Activated T-helper 1 cell treated with Interleukin-2 at 50 U/mL for 16 hours (primary cell): ENCODE measurements at places on chromosomes 3 and 15.

DNA sequence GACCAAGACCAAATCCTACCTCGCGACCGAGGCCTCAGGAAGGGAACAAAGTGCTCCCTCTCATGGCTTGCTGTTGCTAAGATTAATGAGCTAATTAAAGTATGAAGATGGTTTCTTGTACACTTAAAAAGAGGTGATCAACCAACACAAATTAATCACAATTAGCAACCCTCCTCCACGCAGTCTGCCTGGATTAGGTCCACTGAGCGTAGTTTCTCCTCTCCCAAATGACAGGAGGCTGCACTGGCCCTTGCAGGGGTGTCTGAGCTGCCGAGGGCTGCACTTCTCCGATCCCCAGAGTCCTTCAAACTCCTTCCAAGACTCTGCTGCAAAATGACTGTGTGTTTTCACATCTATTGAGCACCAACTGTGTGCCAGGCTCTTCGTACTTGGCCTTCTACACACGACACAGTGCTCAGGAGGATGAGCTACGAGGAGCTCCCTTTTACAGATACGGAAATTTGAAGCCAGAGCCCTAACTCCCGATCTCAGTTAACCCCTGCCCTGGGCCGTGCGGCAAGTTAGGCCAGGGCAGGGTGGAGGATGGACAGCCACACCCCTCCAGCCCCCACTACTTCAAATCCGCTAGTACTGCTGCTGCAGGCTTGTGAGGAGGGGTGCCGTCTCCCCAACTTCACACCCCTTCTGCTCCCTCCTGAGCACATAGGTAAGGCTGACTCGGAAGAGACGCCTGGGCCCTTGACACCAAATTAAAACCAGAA, 101.0 kb upstream of the LINGO1 start:
- DNase-seq, result no peak

GRCh38 chr3:72549761-72550581, 298.3 kb downstream of the SHQ1 start:
- no peak for DNase-seq

DNA sequence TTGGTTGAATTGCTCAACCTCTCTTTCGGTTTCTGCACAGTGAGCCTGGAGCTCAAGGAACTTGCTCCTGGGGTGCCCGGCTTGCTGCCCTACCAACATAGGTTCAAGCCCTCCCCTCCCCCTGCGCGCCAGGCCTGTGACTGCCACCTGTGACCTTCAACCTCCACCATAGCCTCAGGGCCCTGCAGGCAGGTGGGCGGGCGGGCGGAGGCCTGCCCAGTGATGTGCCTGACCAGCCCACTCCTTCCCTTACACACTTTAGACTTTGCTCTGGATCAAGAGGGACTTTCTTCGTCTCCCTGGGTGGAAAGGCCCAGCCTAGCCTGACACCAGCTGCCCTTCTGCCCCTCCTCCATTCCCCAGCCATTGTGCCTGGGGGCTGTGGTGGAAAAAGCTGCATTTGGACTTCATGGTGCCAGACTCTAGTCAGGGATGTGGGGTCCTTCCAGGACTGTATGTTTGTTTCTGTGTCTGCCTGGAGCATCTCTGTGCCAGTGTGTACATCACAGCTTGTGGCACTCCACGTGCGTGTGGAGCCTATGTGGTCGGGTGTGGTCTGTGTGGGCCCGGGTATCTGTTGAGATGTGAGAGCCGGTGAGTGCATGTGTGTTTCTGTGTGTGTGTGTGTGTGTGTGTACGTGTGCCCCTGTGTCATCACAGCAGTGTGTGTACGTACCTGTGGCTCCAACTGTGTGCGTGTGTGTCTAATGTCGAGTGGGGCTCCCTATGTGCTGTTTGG, 9.5 kb downstream of the PRKCD start:
- DNase-seq, result no peak

- no peak for DNase-seq
These were observed 42.2 kb downstream of the ZNF609 start for GRCh38 chr15:64502551-64502950.
